Smooth muscle cell of trachea (primary cell): ENCODE measurements at places on chromosomes 4 and X. TPM values are rescaled to one million over a fixed set of nuclear protein-coding genes. Genes with fewer than 3 reads are reported as not detected.

MAGEE1 gene
- 1.9 and 2.3 TPM in 2 replicates for total RNA-seq

CORIN gene
- total RNA-seq, result 0.15 and 0.33 TPM in 2 replicates

ZCCHC18 gene
- 0.33 TPM in 1 of 2 replicates, not detected in the other for total RNA-seq

STARD8 gene
- 6.3 and 7.3 TPM in 2 replicates for total RNA-seq

CLDN2 gene
- total RNA-seq, result not detected in 2 replicates

PABPC5 gene
- total RNA-seq, result 2.9 and 3.5 TPM in 2 replicates

PF4V1 gene
- 0.58 and 0.66 TPM in 2 replicates for total RNA-seq
